ENCODE measurements at places on chromosomes 12 and 14.

DNA sequence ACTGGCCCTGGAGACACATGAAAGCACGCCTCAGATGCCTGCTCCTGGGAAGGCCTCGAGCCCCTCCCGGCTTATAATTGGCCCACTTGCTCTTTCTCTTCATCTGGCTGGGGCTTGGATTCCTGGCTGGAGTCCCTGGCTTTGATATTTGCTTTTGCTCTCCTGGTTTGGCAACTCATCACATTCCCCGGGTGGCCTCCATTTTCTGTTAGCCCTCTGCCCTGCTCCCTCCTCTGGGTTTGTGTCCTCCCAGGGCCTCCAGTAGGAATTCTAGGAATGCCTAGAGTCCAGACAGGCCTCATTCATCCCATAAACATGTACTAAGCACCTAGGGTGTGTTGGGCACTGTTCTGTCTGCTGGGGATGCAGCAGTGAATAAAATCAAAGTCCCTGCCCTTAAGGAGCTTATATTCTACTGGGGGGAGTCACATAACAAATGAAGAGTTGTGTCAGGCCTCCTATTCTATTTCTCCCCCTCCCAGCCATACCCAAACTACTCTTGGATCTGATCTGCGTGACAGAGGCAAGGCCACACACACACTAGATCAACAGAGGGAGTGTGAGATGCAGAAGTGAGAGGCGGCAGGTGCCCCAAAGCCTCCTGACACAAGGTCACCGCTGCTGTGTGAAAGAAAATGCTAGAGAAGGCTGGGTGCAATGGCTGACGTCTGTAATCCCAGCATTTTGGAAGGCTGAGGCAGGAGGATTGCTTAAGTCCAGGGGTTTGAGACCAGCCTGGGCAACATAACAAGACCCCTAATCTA, 21.3 kb upstream of the TSPAN9 start:
- DNase-seq: no peak

DNA sequence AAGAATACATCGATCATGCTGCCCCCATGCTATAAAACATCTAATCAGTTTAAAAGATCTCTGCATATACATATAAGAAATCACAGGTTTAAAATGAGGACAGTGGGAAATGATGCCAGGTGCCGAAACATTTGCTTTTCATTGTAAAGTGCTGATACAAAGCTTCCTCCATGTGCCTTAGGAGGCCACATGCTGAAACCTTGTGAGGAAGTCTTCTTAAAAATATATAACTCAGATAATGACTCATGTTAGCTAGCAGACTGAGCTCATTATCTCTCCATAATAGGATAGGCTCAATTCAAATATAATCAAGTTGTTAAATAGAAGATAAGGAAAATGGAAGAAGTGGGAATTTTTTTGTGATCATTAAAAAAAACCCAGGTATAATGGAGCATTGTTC, 65.9 kb downstream of the RFX4 start:
- DNase-seq: no peak

DNA sequence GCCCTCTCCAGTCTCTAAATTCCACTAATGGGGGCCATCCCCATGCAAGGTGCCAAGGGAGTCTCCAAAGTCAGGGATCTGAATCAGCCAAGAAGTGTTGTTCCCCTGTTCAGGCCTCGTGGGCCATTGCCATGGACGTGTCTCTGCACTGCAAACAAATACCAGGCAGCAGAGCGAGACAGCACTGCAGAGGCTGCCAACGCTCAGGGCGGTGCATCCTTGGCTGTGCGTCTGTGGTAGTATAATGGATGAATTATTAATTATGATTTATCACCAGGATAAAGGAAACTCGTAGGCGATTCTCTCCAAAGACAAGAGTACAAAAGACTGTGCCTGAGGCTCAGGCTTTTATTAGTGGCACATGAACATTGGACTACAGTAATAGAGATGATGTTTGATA, 122.3 kb upstream of the NTF3 start:
- DNase-seq: no peak

GRCh38 chr12:8692573-8692972, 5.2 kb upstream of the RIMKLB start:
- no peak for DNase-seq

GRCh38 chr12:18421867-18422266, 160.5 kb downstream of the PIK3C2G start:
- DNase-seq: no peak

DNA sequence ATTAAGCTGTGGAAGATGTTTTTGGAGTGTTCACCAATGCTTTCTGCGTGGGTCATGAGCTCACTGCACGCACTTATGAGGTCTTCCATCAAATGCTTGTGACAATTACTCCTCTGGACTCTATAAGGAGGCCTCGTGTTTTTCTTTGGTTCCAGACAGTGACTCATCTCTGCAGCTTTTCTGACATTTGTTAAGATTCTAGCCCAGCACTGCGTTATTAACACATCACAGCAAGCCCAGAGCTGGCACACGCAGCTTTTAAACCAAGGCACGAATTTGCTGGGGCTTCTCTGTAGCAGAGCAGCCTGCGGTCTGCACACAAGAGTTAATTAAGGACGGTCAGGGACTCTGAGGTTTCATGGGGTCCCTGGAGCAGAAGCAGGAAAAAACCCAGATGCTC, 16.9 kb downstream of the MEG3 start:
- DNase-seq: peak; percentile 70

GRCh38 chr12:95942101-95942523, 302 bp downstream of the CCDC38 start:
- DNase-seq: no peak

DNA sequence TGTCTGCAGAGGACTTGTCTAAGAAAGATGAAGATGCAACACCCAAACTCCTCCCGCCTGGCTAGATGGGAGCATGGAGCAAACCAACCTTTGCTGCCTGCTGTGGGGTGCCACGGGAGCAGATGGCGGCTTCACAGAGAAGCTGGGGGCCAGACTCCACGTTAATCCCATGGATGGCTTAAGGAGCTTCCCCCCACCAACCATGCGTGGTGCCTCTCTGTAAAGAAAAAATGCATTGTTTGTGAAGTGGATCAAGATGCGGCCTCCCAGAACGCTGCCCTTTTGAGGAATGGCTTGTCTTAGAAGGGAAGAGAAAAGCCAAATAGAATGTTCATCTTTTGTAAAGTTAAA, 15.6 kb downstream of the MVK start:
- DNase-seq: no peak

DNA sequence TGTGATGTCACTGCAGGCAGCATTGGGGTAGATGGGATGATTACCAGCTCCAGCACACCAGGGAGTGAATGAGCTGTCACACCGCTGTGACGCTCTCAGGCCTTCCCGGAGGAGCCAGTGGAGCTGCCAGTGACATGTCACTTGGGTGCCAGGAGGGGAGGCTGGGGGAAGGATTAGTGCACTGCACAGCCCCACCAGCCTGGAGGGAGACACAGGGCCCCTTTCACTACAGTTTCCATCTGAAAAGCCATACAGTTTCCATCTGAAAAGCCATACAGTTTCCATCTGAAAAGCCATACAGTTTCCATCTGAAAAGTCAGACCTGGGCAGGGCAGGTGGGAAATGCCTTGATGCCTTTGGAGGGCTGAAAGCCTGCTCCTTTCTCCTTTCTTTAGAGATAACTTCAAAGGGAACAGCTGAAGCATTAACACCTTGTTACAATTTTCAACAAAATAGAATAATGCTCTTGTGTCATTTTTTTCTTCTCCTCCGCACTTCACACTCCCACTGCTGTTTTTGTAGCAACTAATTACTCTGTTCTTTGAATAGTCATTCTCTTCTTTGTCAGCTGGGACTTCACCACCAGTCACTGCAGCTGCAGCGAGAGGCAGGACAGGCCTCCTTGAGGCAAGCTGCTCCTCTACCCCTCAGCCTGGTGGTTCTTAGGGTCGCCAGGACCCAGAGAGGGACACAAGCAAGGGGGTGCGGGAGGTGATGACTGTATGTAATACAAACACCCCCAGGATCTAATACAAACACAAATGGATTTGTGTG, 256.9 kb upstream of the RGS6 start:
- no peak for DNase-seq

- no peak for DNase-seq
Measured at GRCh38 chr12:121582583-121583333, 1.9 kb upstream of the KDM2B start.

DNA sequence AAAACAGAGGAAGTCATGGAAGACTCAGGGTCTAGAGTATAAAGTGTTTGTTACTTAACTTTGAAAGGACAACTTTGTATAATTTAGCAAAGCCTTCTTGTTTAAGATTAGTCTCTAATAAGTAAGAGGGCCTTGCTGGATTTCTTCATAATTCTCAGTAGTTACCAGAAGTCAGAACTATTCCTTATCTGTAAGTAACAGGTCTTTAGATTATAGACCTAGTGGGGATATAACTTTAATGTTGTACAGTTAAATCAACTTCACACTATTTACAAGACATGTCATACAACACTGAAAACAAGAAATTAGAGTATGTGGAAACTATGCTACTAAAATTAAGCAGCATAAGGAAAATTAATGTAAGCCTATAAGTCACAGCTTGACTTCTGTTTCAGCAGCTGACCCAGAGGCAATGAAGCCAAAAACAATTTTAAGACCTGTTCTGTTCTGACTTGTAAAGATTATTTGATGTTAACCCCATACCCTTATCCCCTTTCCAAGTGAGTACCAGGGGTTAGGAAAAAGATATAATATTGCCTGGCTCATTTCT, 398.3 kb downstream of the RAD51B start:
- DNase-seq: no peak

DNA sequence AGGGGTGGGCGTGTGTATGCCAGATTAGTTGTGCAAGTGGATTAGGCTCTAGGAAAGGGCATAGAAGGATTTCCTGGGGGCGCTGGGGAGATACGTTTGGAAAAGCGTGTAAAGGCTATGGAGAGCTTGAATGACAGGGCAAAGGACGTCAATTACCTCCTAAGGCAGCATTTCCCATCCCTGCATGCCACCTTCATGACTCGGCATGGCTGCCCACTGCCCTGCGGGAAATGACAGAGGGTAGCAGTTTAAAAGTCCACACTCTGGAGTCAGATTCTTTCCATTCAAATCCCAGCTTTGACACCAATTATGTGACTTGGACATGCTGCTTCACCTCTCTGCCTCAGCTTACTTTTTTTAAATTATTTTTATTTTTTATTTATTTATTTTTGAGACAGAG, 14.8 kb upstream of the TMEM229B start:
- no peak for DNase-seq

- no peak for DNase-seq
Measured at GRCh38 chr12:18899678-18900317, 161.9 kb downstream of the CAPZA3 start.

GRCh38 chr12:55983232-55983842, 9.5 kb downstream of the RAB5B start:
- no peak for DNase-seq

DNA sequence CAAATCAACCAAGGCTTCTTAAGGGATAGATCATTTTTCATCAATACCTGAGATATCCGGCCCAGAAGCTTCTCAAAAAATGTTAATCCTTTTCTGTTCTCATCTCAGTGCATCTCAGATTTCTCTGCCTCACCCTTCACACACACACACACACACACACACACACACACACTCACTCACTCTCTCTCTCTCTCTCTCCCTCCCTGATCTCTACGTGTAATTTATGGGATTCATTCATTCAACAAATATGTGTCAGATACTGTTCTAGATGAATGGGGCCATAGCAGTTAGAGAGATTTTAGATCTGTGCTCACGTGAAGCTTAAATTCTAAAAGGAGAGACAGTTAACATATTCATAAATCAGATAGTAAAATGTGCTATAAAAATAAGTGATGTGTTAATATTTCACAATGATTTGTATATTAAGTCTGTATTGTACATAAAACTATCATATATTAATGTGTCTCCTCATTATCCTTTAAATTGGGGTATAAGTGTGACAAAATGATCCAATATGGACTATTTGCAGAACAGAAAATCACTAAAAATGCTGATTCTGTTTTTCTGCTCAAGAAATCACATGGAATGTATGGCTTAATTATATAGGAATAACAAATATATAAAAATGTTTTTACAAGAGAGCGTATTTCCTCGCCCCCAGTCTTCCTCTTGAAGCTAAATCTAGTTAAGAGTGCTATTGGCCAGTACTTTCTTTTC, 7.3 kb upstream of the FRMD6 start:
- DNase-seq: no peak

GRCh38 chr12:69149270-69149669, 90.1 kb upstream of the CPSF6 start:
- no peak for DNase-seq

DNA sequence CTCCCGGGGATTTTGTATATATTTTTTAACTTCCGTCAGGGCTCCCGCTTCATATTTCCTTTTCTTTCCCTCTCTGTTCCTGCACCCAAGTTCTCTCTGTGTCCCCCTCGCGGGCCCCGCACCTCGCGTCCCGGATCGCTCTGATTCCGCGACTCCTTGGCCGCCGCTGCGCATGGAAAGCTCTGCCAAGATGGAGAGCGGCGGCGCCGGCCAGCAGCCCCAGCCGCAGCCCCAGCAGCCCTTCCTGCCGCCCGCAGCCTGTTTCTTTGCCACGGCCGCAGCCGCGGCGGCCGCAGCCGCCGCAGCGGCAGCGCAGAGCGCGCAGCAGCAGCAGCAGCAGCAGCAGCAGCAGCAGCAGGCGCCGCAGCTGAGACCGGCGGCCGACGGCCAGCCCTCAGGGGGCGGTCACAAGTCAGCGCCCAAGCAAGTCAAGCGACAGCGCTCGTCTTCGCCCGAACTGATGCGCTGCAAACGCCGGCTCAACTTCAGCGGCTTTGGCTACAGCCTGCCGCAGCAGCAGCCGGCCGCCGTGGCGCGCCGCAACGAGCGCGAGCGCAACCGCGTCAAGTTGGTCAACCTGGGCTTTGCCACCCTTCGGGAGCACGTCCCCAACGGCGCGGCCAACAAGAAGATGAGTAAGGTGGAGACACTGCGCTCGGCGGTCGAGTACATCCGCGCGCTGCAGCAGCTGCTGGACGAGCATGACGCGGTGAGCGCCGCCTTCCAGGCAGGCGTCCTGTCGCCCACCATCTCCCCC, 777 bp downstream of the ASCL1 start:
- no peak for DNase-seq

- no peak for DNase-seq
Measured at GRCh38 chr12:26124446-26125399, at the start of gene BHLHE41. TSS of gene BHLHE41 (minus strand) at chr12:26125037. CDS start at chr12:26124779, 258 bp downstream.

DNA sequence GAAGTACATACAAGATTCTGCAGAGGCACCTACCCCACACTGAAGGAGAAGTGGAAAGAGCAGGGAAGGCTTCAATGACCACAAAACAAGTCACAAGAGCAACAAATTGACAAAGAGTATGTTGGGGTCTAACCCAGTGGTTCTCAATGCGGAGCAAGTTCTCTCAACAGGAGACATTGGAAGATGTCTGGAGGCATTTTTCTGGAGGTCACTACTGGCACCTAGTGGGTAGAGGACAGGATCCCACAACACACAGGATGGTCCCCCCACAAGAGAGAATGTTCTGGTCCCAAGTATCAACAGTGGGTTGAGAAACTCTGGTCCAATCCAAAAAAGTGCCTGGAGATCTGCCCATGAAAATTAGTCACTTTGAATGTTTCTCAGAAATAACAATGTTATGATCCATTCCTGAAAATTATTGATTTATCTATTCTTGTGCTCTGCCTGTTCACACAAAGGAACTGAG, 3.4 kb downstream of the SSH1 start:
- peak; percentile 60 for DNase-seq

DNA sequence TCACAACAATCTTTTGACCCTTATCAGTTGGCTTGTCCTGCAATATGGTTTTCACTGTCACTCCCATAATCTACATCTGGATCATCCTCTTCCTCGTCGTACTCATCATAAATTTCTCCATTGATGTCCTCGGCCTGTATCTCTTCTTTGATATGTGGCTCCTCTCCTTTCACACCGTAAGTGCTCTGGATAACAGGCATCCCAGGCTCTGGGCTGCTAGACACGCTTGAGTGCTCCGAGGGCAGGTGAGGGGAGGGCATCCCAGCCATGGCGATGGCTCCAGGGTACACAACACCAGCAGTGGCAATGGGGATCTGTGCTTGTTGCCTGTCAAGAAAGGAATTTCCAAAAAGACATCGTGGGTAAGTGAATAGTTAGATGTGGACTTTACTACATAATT, 415.3 kb downstream of the SOX5 start:
- no peak for DNase-seq

Data from BJ (cell line).